ENCODE measurements at places on chromosomes 16 and 17. TPM values are rescaled to one million over a fixed set of nuclear protein-coding genes. Genes with fewer than 3 reads are reported as not detected.
A peak's percentile ranks its signal among the peaks of the same experiment; 100 is the strongest.

- H3K27ac ChIP-seq: no peak overlapping the region
- no peak for DNase-seq
- no peaks in the 10 kb centered on the region for H3K4me1 ChIP-seq
- H3K27me3 ChIP-seq: peaks cover 22% of the 10 kb centered on the region
Measured at GRCh38 chr16:29126616-29127015, 141.8 kb downstream of the LAT start.

GRCh38 chr16:56343661-56344517, 81.5 kb downstream of the AMFR start:
- H3K36me3 ChIP-seq: no peaks in the 10 kb centered on the region
- H3K27me3 ChIP-seq: peaks cover 11% of the 10 kb centered on the region
- H3K27ac ChIP-seq: no peak overlapping the region
- H3K4me1 ChIP-seq: peaks cover 12% of the 10 kb centered on the region
- H3K4me3 ChIP-seq: no peak overlapping the region

DNA sequence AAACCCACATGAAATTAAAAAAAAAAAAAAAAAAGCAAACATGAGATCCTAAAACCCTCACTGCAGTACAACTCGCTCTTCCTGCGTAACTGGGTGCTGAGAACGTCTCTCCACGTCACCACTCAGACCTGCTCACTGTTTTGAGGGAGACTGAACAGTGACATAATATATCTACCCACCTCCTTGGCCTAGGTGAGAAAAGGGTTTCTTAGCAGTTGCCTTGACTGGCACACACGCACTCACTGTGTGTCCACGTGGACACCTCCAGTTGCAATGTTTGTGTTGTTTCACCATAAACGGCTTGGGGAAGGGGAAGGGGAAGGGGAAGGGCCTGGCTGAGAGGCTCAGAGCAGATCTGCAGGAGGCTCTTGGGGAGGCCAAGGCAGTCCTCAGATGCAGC, 32.0 kb downstream of the FANCA start:
- no peak overlapping the region for H3K27ac ChIP-seq
- H3K4me3 ChIP-seq: no peak overlapping the region
- H3K27me3 ChIP-seq: 0 out of 2 replicates have a peak, but pooled peaks cover 2% of the 10 kb centered on the region
- DNase-seq: no peak

GRCh38 chr17:19991252-19991885, 13.7 kb upstream of the AKAP10 start:
- no peaks in the 10 kb centered on the region for H3K36me3 ChIP-seq
- peaks cover 14% of the 10 kb centered on the region for H3K4me1 ChIP-seq
- DNase-seq: no peak

DNA sequence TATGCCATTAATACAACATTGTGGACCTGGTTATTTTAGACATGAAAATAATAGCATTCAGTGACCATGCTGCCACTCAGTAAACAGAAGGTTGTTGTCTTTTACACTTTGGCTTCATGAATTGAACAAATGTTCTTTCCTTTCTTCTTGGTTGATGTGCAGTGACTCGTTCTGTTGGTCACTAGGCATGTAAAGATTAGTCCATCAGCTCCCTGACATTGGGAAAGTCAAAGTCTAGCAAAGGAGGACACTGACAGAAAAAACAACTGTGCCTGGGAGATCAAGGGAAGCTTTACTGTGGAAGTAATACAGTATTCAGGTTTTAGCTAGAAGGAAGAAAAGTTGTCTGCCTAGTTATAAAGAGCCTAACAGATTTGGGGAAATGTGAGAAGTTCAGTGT, 6.9 kb downstream of the KCNJ16 start:
- H3K4me3 ChIP-seq: no peak overlapping the region
- no peak overlapping the region for H3K27ac ChIP-seq
- peaks cover 3% of the 10 kb centered on the region for H3K27me3 ChIP-seq
- no peak for DNase-seq

- no peak overlapping the region for H3K27ac ChIP-seq
- H3K36me3 ChIP-seq: no peaks in the 10 kb centered on the region
- no peak overlapping the region for H3K4me3 ChIP-seq
- peaks cover 11% of the 10 kb centered on the region for H3K4me1 ChIP-seq
Measured at GRCh38 chr16:65965628-65966027, 400.9 kb upstream of the CDH5 start.

GRCh38 chr17:14553847-14554246, 253.0 kb downstream of the HS3ST3B1 start:
- H3K4me1 ChIP-seq: no peaks in the 10 kb centered on the region
- H3K4me3 ChIP-seq: no peak overlapping the region
- H3K27ac ChIP-seq: no peak overlapping the region
- DNase-seq: no peak
- H3K27me3 ChIP-seq: peaks cover 9% of the 10 kb centered on the region

MYH1 gene
- not detected for total RNA-seq

CDK5R1 gene
- 1.8 TPM for total RNA-seq

DNA sequence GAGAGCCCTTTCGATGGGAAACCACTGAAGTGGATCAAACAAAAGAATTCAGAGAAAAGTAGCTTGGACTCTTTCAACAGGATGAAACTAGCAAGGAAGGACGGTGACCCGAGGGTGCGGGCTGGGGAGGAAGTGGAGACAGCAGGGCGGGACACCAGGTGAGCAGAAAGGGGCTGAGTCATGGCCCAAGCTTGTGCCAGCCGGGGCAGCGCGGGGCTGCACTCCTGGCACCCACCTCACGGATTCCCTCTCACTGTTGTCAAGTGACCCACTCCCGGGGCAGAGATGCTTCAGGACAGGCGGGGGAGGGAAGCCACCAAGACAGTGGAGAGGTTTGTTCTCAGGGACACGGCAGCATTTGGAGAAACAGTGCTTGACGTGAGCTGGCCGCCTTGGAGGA, 10.7 kb upstream of the RNF222 start:
- no peak overlapping the region for H3K27ac ChIP-seq
- no peak overlapping the region for H3K4me3 ChIP-seq
- DNase-seq: no peak
- H3K27me3 ChIP-seq: peaks cover 27% of the 10 kb centered on the region

GRCh38 chr17:614653-615546, 99.7 kb downstream of the VPS53 start:
- peak overlapping the region; percentile 90 for H3K27ac ChIP-seq
- peak; percentile 78 for DNase-seq
- peaks cover 29% of the 10 kb centered on the region for H3K36me3 ChIP-seq
- H3K4me1 ChIP-seq: peaks cover 21% of the 10 kb centered on the region

DNA sequence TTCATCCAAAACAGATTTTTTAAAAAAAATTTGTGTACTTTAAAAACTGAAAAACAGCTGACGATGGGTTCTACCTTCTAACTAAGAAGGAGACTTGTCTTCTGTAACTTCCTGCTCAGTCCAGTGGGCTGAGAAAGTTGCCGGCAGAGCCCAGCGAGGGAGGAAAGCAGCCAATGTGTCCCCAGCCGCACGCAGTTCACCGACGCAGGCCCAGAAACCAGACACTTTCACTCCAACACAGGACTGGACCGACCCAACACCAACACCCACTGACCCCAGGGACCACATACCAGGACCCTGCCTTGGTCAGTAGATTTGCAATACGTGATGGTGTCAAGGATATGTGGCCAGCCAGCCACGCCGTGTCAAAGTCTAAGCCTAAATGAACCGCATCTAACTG, 25.6 kb downstream of the TRAP1 start:
- H3K4me3 ChIP-seq: no peak overlapping the region
- DNase-seq: no peak
- peaks cover 3% of the 10 kb centered on the region for H3K27me3 ChIP-seq

DNA sequence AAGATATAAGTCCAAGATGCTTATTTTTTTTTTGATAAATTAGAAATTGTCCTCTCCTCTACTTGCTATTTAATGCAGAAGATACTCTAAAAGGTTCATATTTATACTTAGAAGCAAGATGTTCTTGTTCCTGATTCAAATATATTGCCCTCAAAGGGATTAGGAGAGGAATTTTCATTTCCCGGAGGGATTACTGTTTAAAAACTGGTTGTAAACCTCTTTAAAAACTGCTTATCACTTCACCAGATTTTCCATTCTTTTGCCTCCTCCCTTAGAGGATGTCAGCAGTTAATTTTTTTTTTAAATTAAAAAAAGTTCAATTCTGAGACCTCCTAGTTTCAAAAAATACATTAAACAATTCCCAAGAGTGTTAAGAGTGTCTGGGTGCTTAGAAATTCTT, 2.8 kb downstream of the TENT4B start:
- peaks cover 61% of the 10 kb centered on the region for H3K4me1 ChIP-seq
- no peak for DNase-seq
- peaks cover 27% of the 10 kb centered on the region for H3K36me3 ChIP-seq
- H3K27ac ChIP-seq: peak overlapping the region; percentile 58

GRCh38 chr17:81090361-81091136, 55.6 kb downstream of the BAIAP2 start:
- no peak overlapping the region for H3K27ac ChIP-seq
- peaks cover 3% of the 10 kb centered on the region for H3K27me3 ChIP-seq
- H3K4me3 ChIP-seq: no peak overlapping the region
- peaks cover 17% of the 10 kb centered on the region for H3K4me1 ChIP-seq
- no peaks in the 10 kb centered on the region for H3K36me3 ChIP-seq

SCGB1C2 gene
- total RNA-seq: not detected

- H3K4me1 ChIP-seq: no peaks in the 10 kb centered on the region
- H3K4me3 ChIP-seq: no peak overlapping the region
- no peaks in the 10 kb centered on the region for H3K36me3 ChIP-seq
- peaks cover 18% of the 10 kb centered on the region for H3K27me3 ChIP-seq
- no peak overlapping the region for H3K27ac ChIP-seq
Measured at GRCh38 chr17:8785547-8786413, 13.4 kb downstream of the MFSD6L start.

GRCh38 chr16:188674-189073, 8.4 kb downstream of the HBQ1 start:
- H3K36me3 ChIP-seq: peaks cover 26% of the 10 kb centered on the region
- peaks cover 3% of the 10 kb centered on the region for H3K27me3 ChIP-seq
- no peak for DNase-seq
- no peak overlapping the region for H3K4me3 ChIP-seq
- no peak overlapping the region for H3K27ac ChIP-seq

- no peaks in the 10 kb centered on the region for H3K4me1 ChIP-seq
- peaks cover 5% of the 10 kb centered on the region for H3K36me3 ChIP-seq
- DNase-seq: no peak
- H3K27me3 ChIP-seq: no peaks in the 10 kb centered on the region
- H3K4me3 ChIP-seq: no peak overlapping the region
Measured at GRCh38 chr17:54455251-54455868, 445.3 kb upstream of the TOM1L1 start.

PSMD11 gene
- total RNA-seq: 114 TPM

GRCh38 chr16:12252616-12253015, 276.1 kb downstream of the SNX29 start:
- no peaks in the 10 kb centered on the region for H3K36me3 ChIP-seq
- DNase-seq: no peak
- H3K27me3 ChIP-seq: no peaks in the 10 kb centered on the region
- H3K4me3 ChIP-seq: no peak overlapping the region
- no peak overlapping the region for H3K27ac ChIP-seq

PIRT gene
- not detected for total RNA-seq

DNA sequence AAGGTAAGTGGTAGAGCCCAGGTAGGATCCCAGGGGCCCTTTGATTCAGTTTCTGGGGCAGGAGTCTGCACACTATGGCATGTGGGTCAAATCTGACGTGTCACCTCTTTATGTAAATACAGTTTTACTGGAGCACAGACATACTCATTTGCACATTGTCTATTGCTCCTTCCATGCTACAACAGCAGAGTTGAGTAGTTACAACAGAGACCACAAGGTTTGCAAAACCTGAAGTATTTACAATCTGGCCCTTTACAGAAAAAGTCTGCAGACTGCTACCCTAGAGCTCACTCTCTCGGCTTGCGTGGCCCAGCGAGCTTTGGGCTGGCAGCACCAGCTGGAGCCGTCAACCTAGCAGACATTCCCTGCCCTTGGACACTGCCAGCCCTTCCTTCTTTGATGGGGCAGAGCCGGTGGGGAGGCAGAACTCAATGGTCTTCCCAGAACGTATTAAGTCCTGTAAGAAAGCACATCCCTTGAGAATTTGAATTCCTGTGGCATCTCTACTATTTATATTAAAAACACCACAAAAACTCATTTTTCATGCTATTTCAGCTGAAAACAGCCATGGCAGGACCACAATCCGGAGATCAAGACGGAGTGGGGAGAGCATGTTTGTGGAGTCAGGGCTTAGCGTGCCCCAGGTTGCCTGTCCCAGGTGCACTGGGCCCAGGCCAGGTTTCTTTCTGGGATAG, 133.1 kb upstream of the NUDT7 start:
- no peaks in the 10 kb centered on the region for H3K36me3 ChIP-seq
- DNase-seq: no peak
- H3K27me3 ChIP-seq: peaks cover 2% of the 10 kb centered on the region
- H3K4me3 ChIP-seq: no peak overlapping the region

PTGES3L gene
- 1.4 TPM for total RNA-seq

ARHGAP44 gene
- 0.51 TPM for total RNA-seq

DNA sequence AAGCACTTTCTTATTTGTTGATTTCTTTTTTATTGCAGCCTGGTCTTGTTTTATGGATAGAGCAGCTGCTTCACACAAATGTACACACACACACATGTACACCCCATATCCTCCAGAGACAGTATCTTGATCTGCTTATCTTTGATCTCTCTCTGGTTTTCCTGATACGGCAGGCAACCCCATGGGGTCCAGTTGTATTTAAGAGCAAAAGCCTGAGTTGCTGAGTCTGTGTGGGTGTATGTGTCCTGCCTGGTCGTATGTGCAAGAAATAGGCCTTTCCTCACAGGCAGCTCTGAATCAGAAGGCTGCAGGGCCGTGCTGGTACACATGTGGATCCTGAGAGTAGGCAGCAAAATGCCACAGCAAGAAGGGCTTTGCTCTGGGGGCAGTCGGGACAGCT, 14.6 kb upstream of the LGALS9 start:
- DNase-seq: no peak
- H3K27me3 ChIP-seq: no peaks in the 10 kb centered on the region
- no peaks in the 10 kb centered on the region for H3K4me1 ChIP-seq

DNA sequence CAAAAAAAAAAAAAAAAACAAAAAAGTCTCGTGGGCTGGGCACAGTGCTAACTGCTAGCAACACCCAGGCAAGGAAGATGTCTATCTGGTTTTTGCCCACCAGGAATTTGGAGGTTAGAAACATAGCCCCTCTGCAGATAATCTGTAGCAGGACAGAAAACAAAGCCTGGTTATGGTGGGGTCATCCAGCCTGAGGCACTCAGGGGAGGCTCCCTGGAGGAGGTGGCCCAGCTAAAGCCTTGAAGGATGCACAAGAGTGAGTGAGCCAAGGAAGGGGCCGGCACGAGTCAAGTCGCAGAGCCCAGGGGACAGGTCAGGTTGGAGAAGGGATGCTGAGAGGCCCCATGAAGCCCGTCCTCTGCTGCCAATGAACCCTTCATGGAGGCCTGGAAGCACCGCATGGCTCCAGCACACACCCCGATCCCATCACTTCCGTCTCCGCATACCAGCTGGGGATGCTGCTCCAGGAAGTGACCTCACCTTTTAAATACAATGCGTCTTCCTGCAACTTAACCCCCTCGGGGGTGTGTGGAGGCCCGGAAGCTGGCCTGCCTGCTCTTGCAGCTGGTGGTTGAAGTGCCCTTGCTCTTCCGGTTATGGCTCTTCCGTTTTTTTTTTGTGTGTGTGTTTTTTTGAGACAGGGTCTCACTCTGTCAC, 86.5 kb downstream of the ENGASE start:
- H3K27ac ChIP-seq: no peak overlapping the region
- no peaks in the 10 kb centered on the region for H3K36me3 ChIP-seq
- no peak overlapping the region for H3K4me3 ChIP-seq
- no peak for DNase-seq
- peaks cover 41% of the 10 kb centered on the region for H3K27me3 ChIP-seq

- H3K27ac ChIP-seq: no peak overlapping the region
- no peak for DNase-seq
- H3K27me3 ChIP-seq: peaks cover 13% of the 10 kb centered on the region
- H3K4me1 ChIP-seq: peaks cover 7% of the 10 kb centered on the region
- H3K36me3 ChIP-seq: no peaks in the 10 kb centered on the region
Measured at GRCh38 chr17:10318535-10318934, 54.3 kb downstream of the MYH13 start.

- no peaks in the 10 kb centered on the region for H3K36me3 ChIP-seq
- H3K27me3 ChIP-seq: no peaks in the 10 kb centered on the region
- no peak for DNase-seq
- peaks cover 29% of the 10 kb centered on the region for H3K4me1 ChIP-seq
Measured at GRCh38 chr16:8877894-8878522, 4.1 kb upstream of the LITAFD start.
